ENCODE measurements at places on chromosomes 3 and 15.
A peak's percentile ranks its signal among the peaks of the same experiment; 100 is the strongest.

DNA sequence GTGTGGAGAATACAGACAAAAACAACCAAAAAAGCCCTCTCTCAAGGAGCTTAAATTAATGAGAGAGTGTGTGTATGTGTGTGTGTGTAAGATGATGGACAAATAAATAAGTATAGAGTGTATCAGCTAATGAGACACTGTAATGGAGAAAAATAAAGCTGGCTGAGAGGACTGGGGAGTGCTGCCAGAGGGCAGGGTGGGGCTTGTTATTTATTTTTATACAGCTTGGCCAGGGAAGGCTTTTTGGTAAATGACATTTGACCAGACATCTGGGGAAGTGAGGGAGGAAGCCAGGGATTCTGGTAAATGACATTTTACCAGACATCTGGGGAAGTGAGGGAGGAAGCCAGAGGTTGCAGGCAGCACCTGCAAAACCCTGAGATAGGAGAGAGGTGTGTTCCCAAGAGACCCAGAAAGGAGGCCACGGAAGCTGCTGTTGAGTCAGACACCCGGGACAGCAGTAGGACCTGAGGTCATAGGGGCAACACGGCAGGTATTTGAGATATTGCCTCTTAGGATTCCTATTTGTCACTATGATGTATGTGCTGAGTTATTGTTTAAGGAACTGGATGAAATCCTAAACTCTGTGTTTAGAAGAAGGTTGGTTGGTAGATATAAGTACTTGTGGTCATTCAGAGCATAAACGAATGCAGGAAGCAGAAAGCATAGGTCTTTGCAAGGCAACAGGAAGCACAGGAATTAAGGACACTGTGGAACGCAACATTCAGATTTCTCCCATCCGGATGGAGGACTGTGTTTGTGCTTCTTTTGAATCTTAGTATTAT lies 2.7 kb downstream of the SV2B start:
- DNase-seq: no peak

DNA sequence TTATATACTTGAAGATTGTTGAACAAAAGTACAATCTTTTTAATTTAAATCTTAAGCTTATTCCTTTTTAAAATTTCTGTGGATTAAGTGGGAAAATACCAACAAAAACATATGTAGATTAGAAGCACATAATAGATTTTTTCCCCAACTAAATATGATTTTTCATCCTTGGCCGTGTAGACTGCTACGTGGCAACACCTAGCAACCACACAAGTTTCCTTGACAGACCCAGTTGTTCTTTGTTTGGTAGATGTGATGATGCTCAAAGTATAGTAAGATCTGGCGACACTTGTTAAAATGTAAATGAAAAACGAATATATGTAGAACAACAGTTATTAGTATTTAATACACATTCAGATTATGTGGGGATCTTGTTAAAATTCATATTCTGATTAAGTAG lies 271.0 kb upstream of the ROBO2 start:
- DNase-seq: no peak

DNA sequence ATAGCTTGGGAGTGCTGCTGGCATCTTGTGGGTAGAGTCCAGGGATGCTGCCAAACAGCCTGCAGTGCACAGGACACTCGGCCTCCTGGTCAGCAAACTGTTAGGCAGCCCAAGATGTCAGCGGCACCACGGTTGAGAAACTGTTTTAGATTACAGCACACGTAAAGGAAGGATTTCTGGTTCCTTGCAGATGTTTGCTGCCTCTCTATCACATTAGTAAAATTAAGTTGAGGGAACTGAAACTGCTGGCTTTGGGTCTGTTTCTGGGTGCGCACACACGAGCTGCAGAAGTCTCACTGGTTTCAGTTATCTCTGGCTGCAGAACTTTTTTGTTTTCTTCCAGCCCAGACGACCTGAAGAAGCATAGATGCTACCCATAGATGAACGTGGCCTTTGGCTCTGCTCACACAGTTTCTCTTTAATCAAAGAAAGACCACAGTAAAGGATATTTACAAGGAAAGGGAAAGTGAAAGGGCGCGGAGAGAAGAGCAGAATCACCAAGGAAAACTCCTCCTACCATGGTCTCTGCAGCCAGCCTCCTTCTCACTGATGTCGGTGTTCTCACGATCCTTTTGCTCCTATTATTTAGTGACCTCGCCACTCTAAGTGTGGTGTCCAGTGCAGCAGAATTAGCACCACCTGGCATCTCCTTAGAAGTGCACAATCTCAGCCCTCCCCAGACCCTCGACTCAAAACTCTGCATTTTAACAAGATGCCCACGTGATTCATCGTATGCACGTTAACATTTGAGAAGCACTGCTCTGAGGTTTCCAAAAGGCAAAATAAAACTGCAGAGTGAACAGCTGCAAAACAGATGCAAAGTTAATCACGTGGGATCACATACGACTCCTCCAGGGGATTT lies 50.6 kb upstream of the AKAP13 start:
- DNase-seq: no peak

GRCh38 chr3:138114988-138115971 lies at the start of gene DZIP1L:
TSS of gene DZIP1L (minus strand) at chr3:138115608. CDS start at chr3:138103971, 11,637 bp downstream.
- DNase-seq: peak; percentile 66

DNA sequence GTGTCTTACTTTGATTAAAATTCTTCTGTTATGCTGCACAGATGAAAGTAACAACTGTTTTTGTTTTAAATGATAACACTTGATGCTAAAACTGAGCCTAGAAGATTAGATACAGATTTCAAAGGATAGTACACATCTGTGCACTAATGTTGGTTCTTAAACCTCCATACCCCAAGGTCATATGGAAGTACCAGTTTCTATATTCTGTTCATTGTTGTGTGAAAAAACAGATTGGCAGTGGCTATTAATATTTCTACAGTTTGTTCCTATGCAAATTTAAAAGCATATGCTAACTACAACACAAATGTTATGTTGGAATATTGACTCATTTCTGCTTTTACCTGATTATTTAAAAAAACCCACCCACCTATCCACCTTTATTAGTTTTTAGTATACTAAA lies 32.0 kb upstream of the GBE1 start:
- no peak for DNase-seq

DNA sequence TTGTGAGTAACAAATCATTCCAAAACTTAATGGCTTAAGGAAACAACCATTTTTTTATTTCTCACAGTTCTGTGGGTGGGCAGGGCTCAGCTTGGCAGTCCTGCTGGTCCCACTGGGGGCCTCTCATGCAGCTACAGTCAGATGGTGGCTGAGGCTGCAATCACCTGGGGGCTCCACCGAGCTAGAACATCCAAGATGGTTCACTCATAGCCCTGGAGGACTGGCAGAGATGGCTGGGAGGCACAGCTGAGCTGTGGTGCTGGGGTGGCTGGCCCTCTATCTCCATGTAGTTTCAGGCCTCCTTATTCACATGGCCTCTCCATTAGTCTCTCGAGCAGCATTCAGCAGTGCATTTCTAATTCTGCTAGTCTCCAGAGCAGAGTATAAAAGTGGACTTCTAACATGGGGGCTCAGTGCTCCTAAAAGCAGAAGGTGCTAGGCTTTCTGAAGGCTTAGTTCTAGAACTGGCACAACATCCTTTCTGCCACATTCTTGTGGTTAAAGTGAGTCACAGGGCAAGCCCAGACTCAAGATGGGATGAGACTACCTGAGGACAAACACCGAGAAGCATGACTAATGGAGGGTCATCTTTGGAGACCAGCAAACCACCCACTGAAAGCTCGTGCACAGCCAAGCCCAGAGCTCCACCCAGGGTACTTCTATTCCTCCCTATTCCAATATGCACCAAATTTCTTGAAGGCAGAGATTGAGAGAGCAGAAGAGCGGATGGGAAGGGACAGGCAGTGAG lies 6.3 kb downstream of the CAV3 start:
- no peak for DNase-seq

- DNase-seq: no peak
Observed at GRCh38 chr3:135034891-135035440, 239.9 kb downstream of the EPHB1 start.

- no peak for DNase-seq
Observed at GRCh38 chr3:8891774-8892173, 71.5 kb downstream of the RAD18 start.

GRCh38 chr3:97952280-97952679 lies 20.0 kb downstream of the RIOX2 start:
- DNase-seq: peak; percentile 33

DNA sequence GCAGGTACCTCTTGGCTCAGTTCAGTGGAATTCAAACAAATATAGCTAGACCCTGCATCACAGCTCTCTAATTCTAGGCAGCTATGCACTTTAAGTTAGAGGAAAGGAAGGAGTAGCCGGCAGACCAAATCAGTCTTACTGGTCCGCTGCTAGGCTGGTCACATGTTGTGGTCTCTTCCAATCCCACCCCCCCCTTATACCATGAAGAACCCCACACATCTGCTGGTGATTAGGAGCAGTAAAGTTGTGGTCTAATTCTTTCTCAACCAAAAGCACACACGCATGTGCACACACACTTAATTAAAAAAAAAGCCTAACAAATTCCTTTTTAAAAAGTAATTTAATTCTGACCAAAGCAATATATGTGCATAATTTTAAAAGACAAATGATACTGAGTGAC lies 16.7 kb upstream of the SH3GL3 start:
- DNase-seq: no peak

GRCh38 chr15:68584756-68585573 lies 6.2 kb downstream of the CORO2B start:
- DNase-seq: no peak

DNA sequence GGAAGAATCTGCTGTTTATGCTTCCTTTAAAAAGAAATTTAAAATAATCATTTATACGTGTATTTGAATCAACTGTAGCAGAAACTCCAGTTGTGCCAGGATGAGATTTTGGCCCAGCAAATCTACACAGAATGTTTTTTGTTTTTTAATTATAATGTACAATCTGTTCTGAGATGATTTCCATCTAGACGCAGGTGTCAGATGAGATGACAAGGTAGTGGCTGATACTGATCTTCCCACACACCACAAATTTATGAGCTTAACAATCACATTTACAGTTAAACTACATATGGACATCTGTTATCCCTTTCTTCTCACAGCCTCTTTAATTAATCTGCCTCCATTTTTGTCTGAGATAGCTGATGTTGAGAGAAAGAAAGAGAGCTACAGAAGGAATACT lies 23.6 kb downstream of the DCLK3 start:
- DNase-seq: no peak

GRCh38 chr3:26622621-26623418 lies at the start of gene LRRC3B:
TSS of gene LRRC3B (plus strand) at chr3:26622772. CDS start at chr3:26709673, 86,901 bp downstream.
- DNase-seq: no peak

- no peak for DNase-seq
Observed at GRCh38 chr3:172138193-172138537, 98.8 kb downstream of the FNDC3B start.

DNA sequence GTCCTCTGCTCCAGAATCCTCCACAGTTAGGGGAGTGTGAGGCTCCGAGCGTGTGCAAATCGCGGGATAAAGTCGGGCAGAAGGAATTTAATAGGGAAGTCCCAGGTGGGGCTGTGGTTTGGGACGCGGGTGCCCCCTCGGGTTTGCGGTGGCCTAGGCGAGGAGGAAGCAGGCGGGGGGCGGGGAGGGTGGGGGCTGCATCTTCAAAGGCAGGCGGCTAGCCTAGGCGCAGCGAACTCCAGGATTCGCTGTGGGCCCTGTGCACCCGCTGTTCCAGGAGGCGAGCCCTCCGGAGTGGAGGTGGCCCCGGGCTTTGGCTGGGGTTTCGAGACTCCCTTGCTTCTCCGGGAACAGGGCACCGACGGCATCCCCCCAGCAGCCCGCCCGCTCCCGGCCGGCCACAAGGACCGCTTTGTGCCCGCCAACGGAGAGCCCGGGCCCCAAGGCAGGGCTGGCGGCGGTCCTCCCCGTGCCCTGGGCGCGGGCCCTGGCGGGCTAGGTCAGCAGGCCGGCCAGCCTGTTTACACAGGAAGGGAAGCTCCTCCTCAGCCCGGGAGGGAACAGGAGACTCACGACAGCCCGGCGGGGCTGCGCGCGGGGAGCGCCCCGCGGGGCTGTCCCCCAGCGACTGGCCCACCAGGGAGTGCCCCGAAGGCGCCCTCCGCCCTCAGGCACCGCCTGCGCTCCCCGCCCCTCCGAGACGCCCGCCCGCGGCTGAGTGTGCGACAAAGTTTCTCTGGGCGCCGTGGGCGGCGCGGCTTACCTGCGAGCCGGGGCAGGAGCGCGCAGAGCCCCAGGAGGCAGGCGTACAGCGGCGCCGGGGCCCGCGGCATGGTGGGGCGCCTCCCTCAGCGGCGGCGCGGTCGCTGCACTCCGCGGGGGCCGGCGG lies 753 bp downstream of the ITGB5 start:
- DNase-seq: peak; percentile 47

DNA sequence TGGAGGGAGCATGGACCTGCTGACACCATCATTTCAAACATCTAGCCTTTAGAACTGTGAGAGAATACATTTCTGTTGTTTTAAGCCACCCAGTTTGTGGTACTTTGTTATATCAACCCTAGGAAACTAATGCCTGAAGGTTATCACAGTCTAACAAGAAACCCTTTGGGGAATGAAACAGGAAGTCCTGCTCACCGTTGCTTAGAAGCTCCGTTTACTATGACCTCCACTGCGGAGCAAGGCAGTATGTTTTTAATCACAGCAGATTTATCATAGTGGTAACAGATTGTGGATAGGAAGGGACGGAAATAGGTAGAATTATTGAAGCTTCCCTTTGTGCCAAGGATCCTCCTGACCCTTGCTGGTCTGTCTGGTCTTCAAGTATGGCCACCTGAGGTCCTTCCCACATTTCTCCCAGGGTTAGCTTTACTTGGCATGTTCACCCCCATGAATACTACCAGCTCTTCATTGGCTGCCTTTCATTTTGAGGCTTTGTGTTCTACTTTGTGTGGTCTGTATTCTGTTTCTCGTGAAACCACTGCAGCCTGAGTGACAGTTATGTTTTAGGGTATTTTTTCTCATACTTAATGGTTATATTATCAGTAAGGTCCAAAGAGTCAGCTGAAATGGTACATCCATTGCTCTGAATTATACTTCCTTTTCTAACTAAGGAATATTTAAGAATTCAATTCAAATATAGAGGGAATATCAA lies 201.6 kb downstream of the CHST2 start:
- DNase-seq: no peak

GRCh38 chr3:161556533-161556932 lies 59.9 kb downstream of the OTOL1 start:
- no peak for DNase-seq

DNA sequence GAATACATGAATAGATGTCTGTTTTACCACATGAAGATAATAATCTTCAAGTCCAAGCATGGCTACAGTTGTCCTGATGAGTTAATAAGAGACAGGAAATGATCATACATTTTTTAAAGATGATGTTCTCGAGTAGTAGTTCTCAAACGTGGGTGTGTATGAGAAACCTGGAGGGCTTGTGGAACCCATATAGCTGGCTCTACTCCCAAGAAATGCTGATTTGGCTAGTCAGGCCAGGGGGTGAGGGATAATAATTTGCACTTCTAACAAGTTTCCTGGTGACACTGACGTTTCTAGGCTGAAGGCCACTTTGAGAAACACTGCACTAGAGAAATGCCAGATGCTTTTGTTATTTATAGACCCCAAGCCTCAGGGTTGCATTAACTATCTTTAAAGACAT lies 37.0 kb downstream of the ROPN1B start:
- no peak for DNase-seq

- DNase-seq: no peak
Observed at GRCh38 chr3:139772539-139773500, 95.0 kb upstream of the NMNAT3 start.
